ENCODE measurements at places on chromosomes 2 and 18.
A peak's percentile ranks its signal among the peaks of the same experiment; 100 is the strongest.

DNA sequence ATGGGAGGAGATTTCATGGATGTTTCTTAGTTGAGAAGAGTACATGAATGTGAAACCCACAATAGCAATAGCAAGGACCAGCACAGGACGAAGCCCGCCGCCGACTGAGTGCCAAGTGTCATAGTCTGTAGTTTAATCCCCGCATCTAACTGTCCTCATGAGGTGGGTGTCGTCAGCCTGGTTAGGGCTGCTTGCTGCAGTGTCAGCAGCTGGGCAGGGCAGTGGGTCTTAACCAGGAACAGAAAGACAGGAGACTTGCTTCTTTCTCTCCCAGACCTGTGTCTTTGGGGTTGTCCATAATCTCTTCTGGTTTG, 146.6 kb downstream of the VAPA start:
- DNase-seq: no peak

DNA sequence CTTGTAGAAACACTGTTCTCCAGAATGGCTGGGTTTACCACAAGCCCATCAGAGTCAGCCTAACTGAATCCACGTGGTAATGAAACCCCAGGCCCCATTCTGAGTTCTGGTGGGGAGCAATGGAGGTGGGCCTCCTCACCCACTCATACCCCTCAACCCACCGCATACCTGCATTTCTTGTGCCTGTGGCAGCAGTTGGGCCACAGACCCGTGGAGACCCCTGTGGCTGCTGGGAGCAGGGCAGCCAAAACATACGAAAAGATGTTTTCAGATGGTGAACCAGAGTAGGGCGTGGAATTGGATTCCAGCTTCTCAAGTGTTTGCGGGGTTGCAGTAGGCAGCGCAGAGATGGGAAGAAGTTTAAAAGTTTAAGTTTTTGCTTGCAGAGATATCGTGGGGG, 51.0 kb downstream of the ITGA6 start:
- no peak for DNase-seq

GRCh38 chr2:30756971-30757370, 50.3 kb downstream of the CAPN13 start:
- DNase-seq: no peak

GRCh38 chr2:47528455-47528854, 125.5 kb downstream of the MSH2 start:
- DNase-seq: no peak

DNA sequence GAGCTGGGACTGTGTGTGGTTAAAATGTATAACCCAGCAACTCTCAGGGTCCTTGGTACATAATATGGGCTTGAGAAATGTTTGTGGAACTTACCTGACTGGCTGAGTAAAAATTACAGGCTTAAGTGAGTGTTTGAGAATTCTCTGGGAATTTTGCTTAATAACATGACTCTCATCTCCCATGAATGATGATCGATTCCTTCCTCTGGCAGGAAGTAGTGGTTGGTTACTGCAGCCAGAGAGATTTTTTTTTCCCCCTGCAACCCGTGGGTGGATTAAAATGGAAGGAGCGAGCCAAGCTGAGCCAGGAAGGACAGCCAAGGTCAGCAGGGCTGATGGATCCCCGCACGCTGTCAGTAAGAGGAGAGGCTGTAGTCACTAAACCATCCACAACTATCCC, 40.6 kb upstream of the RFX8 start:
- no peak for DNase-seq

DNA sequence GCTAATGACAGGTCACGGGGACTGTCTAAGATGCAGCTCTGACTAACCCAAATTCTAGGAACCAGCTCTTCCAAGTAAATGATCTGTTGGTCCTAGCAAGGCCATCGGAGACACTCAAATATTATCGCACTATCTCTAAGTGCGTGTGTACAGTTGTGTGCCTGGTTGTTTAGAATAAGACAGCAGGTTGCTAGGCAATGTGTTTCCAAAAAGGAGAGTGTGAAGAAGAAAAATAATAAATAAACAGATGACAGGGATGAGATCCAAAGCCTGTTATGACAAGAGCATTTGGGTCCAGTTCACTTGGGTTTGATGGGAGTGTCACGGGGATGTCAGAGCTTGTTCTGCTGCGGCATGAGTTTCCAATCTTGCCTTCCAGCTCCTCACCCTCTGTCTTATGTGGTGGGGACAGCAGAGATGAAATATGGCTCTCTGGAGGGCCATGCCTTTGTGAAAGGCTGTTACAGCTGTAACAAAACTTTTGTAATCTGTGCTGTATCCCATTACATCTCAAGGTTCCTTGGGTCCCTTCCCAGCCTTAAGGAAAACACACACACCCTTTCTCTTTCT, 127.5 kb upstream of the TNP1 start:
- no peak for DNase-seq

DNA sequence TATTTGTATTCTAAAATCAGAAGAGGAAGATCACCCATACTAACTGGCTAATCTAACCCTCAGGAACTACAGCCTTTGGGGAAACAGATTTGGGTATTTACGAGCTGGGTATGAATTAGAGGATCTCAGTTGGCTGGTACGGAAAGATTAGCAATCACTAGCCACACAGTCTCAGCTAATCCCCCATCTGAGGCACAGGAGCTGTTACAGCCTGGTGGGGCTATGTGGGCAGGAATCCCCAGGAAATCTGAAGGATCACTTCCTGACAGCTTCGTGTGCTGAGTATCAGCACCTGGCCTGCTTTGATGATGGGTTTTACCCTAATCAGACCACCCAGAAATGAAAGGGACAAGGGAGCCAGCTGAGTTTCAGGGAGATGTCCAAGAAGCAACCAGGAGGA, 206.3 kb downstream of the AFF3 start:
- DNase-seq: no peak

DNA sequence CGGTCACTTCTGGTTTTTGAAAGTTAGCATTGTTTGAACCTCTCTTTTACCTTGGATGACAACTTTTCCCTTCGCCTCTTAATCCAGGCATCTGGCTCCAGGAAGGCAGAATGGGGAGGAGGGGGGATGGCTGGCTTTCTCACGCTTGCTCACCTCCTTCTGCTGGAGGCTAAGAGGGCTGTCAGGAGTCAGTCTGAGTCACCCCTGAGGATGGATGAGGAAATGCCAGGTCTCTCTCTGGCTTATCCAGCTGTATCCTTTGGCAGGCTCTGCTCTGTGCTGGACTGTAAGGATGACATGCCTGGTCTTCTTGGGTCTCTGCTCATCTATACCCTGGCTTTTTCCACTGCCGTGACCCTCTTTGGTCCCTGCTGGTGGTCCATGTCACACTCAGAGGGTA, 142.9 kb upstream of the GYPC start:
- DNase-seq: no peak

GRCh38 chr2:49037197-49037596, 117.1 kb downstream of the FSHR start:
- DNase-seq: no peak

DNA sequence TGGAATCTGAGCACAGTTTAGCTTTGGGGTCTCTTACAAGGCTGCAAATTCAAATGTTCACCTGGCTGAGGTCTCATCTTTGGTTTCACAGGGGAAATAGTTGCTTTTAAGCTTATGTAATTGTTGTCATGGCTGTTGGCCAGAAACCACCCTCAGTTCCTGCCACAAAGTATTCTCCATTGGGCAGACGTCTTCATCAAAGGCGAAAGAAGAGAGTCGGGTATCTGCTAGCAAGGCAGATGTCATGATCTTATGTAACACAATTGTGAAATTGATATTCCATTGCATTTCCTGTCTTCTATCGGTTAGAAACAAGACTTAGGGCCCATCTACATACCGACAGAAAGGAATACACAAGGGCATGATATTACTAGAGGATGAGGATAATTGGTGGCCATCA, 816.2 kb downstream of the MBD2 start:
- peak; percentile 73 for DNase-seq

- no peak for DNase-seq
Observed at GRCh38 chr2:60335533-60336237, 217.8 kb downstream of the BCL11A start.

DNA sequence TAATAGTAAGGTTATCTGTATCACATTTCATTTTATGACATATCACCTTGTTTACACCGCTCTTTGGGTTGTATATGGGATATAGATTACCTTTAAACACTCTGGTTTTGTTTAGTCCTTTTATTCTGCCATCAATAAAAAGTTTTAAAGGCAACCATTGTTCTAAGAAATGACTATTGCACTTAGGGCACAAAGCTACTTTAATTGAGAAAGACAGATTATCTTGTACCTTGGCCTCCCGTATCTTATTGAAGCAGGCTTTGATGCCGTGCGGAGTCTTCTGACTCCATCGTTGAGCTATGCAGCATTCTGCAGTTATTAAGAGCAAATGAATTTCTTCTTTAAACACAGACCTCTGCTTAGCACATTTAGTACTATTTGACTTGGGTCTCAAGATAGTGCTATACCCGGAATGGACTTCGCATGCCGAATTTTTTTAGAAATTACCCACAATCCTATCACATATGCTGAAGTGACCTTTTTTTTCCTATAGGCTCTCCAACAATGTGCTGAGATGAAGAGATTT, 16.7 kb downstream of the PKDCC start:
- no peak for DNase-seq

DNA sequence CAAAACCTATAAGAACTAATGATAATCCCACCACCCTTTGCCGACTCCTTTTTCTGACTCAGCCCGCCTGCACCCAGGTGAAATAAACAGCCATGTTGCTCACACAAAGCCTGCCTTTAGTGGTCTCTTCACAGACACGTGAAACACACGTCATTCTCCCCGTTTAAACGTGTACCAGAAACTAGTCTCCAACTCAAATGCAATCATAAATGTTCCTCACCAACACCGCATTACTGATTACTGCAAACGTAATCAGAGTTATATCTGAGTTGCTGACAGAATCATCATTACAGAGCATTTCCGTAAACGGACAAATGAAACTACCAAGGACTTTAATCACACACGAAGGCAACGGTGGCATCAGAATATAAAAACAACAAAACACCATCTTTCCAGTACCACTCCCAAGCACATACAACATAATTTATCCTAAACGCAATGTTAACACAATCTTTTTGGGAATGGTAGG, 1.9 kb downstream of the CLK1 start:
- peak; percentile 53 for DNase-seq

DNA sequence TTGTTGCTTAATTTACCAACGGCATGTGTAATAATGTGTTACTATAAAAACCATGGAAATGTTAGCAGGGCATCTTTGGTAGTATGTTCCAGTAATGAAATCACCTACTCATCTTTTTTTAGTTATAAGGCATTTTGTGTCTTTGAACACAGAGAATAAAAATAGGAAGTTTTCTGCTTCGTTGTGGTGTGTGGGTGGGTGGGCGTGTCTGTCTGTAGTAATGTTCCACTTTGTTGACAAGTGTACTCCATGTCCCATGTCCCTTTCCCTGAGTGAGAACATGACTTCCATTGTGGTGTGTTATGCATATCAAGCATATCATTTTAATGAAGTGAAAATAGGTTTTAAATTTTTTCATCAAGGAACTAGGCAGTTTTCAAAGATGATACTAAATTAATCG, 149.3 kb downstream of the VWC2L start:
- DNase-seq: no peak

DNA sequence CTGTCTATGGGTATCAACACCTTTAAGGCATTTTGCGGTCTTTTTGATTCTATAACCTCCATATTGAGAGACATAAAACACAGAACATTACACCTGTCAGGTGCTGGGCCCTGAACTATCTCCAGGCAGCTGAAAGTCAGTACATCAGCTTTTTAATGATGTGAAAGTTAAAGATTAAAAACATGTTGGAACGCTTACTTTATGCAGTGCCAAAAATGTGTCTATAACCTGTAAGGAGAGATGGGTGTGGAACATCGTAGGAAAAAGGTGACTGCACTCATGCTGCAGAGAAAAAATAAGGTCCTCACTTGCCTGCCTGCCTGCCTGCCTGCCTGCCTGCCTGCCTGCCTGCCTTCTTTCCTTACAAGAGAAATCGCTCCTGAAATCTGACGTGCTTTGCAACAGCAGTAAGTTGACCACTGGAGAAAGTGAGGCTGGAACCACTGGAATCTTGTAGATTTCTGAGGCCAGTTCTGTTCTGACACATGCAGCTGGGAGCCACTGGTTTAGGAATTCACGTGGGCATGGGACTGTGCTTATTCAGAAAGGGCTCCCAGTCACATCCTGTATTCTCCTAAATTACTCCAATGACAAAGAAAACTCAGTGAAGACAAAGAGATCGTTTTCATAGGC, 34.1 kb downstream of the BCL11A start:
- DNase-seq: no peak

- DNase-seq: no peak
Observed at GRCh38 chr2:205769495-205769850, 87.2 kb downstream of the NRP2 start.

GRCh38 chr2:220512419-220512818, 885.0 kb downstream of the SLC4A3 start:
- DNase-seq: no peak

DNA sequence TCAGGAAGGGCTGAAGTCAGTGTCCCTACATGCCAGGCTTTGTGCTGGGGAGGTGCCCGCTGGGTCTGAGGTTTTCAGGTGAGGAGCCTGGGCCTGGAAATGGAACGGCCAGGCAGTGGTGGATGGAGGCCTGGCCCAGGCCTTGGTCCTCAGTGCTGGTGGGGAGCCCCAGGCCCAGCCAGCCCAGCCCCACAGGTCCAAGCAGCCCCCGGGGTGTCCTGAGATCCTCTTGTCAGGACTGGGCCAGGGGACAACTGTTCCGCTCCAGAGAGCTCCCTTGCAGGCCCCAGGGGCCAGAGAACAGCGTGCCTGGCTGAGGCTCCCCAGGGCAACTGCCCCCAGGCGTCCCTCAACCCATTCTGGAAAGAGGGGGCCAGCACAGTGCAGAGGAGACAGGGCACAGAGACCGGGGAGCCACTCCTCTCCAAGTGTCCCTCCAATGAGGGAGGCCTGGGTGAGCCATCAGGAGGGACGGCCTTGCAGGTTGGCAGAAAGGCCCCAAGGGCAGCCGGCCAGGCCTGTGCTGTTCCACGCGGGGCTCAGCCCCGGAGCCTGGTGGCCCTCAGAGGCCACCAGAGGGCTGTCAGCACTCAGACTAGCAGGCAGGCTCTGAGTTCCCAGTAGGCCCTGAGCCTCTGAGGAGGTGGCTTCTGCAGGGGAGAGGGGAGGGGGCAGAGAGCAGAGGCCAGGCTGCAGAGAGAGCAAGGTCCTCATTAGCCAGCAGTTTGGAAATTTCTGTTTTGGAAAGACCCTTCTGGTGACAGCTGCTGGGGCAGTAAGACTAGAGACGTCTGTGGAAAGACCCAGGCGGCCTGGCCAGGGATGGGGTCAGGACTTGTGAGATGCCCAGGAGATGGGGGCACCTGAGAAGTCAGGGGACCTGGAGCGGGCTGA, 29.4 kb upstream of the SNED1 start:
- DNase-seq: no peak

DNA sequence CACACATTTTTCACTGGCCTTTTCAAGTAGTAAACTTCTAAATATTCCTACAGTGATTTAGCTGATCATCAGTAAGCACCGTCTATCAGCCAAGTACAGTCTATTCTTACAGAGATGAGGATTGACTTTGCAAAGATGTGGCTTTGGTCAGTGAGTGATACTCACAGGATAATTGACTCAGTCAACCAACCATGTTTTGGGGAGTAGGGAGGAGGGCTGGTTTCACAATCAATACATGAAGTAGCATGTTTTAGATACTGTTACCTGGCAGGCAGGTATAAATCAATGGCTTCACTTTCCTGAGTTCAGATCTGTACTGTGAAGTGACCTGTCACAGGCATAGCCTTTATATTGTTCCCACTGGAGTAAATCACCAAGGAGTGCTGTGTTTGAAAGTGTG, 27.2 kb downstream of the OSBPL6 start:
- DNase-seq: no peak

GRCh38 chr2:220071696-220072095, 444.3 kb downstream of the SLC4A3 start:
- DNase-seq: no peak

GRCh38 chr2:218999021-218999880, 6.0 kb upstream of the CRYBA2 start:
- DNase-seq: no peak
